ENCODE measurements at places on chromosomes 6 and 20. TPM values are rescaled to one million over a fixed set of nuclear protein-coding genes. Genes with fewer than 3 reads are reported as not detected.

DNA sequence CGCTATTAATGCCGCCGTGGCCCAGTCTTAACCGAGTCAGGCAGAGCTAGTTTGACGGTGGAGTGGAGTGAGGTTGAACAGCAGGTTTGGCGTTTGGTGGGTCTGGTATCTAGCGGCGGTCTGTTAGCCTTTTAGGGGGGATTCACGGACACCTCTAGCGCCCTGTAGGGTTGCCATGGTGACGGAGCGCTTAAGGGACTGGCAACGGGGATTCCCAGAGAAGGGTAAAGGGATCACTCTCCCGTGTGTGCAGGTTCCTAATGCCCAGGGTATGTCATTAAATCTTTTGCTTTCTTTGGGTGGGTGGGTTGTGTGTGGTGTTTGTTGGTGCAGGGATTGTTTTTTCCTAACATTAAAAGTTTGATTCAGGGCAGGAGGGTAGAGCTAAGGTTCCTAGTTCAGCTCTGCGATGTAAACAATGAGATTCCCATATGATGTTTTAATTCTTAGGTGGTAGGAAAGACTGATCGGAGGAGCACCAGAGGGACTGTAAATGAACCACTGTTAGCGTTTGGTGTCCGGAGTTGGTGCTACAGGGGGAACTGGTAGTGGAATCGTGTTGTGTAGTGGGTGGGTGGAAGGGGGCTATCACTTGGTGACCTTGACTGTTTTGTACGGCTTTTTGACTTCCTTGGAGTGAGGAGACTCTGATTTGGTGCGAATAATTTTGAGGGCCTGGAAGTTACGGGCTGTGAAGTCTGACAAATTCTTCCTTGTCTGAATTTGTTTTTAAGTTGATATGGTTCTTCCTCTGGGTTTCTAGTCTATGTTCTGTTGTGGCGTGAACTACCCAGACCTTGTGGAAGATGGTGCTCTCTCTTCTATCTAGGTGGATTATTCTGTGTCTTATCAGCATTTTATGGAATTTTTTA is 5.0 kb downstream of the BRD2 start:
- DNase-seq = peak; percentile 68

The TSHZ2 gene
- total RNA-seq = 57.8 TPM

DNA sequence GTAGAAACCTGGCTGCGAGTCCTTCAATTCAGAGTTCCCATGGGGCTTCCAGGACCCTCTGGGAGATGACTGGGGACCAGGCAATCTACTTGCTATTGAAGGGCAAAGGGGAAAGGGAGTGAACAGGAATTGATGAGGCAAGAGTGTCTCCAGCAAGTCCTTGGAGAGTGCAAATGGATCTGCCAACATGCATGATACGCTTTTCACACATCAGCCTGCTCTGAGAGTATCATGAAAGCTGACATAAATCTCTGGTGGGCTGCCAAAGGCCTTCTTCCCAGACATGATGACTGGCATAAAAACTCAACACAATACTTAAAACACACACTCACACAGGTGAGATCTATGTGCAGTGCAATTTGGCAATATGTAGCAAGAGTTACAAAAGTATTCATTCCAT is 759.1 kb downstream of the PTPRT start:
- no peak for DNase-seq

DNA sequence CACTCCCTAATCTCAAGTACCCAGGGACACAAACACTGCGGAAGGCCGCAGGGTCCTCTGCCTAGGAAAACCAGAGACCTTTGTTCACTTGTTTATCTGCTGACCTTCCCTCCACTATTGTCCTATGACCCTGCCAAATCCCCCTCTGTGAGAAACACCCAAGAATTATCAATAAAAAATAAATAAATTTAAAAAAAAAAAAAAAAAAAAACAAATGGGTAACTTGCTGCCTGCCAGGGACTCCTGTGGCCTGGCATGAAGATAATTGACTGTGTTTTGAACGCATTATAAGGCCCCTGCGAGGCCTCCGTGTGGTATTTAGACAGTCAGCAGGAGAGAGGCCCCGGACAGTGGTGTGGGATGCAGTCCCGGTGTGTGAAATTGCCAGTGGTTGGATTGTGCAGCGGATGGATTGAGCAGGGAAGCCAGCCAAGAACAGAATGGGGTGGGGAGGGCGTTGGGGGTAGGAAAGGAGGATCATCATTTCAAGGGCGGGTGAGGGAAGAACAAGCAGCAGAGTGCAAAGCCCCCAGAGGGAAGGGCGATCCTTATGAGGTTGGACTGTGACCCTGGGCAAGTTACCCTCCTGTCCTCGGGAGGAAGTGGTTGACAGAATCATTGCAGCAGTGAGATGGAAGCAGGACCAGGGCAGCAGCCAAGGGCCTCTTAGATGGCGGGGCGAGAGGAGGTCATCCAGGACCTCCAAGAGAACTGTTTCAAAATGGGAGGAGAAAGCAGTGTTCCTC is 43.3 kb downstream of the PPARD start:
- DNase-seq = peak; percentile 79

- no peak for DNase-seq
Observed at GRCh38 chr20:63210011-63210605, 5.8 kb downstream of the YTHDF1 start.

The PABPC1L gene
- 34.0 TPM for total RNA-seq

DNA sequence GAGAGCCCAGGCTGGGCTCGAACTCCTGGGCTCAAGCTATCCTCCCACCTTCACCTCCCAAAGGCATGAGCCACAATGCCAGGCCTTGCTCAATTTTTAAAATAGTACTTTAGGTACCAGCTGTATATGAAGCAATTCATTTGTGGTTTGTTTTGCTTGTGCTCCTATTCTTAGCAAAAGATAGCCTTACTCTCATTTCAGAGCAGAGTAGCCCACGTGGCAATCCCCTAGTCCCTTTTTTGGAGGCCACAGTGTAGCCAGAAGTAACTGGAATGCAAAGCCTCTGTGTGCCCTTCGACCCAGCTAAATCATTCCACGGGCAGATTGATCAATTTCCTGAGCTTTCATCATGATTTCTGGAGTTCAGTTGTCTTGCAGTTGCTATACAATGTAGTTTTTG is 372.2 kb downstream of the NRN1 start:
- no peak for DNase-seq

The BPIFA1 gene
- not detected for total RNA-seq

DNA sequence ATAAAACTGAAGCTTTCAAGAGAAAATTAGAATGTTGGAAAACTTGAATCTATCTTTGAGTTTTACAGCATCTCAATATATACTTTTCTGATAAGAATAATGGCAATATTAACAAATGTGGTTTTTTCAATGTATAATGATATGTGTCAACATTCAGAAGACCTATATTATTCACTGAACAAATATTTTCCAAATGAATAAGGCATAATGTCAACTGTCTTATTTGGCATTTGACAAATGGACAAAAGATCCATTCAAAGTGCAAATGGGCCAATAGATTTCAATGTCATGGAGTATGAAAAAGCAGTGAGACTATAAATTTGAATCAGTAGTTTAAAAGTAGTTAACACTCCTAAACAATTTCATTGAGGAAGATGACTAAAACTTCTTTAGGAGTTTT is 20.9 kb downstream of the LMBRD1 start:
- DNase-seq = no peak

- DNase-seq = no peak
Observed at GRCh38 chr6:89599727-89600126, 38.8 kb downstream of the LYRM2 start.

The TBC1D32 gene
- 25.3 TPM for total RNA-seq

The SEL1L2 gene
- not detected for total RNA-seq

DNA sequence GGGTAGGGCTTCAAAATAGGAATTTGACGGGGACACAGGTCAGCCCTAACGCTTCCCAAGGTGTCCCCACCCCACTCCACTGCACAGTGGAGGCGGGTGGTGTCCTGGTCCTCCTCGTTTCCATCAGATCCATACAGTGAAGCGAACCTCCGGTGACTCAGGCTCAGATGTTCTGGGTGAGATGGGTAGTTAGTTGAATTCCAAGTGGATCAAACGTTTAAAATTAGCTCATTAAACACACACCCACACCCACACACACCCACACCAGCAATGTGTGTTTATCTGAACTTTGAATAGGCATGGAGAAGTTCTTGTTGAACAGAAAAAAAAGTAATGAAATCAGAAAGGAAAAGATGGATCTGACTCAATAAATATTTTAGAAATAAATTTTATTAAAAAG is 58.9 kb downstream of the CDH4 start:
- no peak for DNase-seq

DNA sequence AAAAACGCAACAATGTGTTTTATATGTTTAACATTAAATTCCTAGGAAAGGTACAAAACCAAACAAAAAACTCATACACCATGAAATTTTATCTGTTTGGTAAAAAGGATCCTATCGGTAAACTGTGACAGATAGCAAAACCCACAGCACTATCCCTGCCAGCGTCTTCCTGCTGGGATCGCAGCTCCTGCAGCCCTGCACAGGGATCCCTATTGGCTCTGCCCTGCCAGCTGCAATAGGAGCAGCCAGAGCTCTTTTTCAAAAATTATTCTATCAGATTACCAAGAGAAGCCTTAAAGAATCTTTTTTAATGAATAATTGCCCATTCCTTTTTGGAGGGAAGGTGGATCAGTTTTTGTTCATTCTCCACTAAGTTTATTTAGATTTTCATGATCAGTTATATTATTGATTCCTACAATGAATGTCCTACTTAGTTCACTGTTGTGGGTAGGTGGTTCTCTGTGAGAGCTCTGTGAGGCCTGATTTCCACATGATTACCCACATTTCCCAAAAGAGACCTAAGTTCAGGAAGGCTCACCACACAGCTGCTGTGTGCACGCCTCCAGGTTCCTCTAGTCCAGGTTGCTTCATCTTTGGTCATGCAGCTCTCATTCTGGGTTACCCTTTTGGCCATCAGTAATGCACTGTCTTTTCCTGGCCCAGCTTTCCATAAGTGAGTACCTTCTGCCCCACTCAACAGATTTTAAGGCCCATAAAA is 293.8 kb downstream of the FRK start:
- DNase-seq = no peak

- no peak for DNase-seq
Observed at GRCh38 chr20:39535301-39535700, 573.2 kb downstream of the DHX35 start.

All from Peyer's patch (tissue), 4 donors.